ENCODE measurements at places on chromosomes 16 and 17. TPM values are rescaled to one million over a fixed set of nuclear protein-coding genes. Genes with fewer than 3 reads are reported as not detected.

Gene VAT1
- total RNA-seq, result 69.3 TPM

Gene PDPK1
- 10.5 TPM for total RNA-seq

DNA sequence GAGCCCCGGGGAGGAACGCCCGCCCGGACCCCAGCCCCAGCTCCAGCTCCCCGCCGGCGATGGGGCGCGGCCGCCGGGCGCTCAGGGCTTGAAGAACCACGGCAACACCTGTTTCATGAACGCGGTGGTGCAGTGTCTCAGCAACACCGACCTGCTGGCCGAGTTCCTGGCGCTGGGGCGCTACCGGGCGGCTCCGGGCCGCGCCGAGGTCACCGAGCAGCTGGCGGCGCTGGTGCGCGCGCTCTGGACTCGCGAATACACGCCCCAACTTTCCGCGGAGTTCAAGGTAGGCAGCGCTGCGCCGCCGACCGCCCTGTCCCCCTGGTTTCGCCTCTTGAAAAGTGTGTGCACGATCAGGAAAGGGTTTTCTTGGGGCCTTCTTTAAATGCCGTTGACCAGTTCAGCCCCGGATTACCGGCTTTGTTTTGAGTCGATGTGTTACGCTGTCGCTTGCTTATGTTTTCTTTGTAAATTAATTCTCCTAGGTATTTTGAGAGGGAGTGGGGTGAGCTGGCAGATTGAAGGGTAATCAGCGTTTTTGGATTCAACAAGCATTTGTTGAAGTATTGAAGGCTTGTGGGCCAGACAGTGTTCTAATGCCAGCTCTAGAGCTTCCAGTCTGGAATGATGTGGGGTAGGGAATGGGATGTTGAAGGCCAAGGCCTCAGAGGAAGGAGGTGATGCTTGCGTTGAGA, 681 bp downstream of the USP43 start:
- DNase-seq, result peak; percentile 64

DNA sequence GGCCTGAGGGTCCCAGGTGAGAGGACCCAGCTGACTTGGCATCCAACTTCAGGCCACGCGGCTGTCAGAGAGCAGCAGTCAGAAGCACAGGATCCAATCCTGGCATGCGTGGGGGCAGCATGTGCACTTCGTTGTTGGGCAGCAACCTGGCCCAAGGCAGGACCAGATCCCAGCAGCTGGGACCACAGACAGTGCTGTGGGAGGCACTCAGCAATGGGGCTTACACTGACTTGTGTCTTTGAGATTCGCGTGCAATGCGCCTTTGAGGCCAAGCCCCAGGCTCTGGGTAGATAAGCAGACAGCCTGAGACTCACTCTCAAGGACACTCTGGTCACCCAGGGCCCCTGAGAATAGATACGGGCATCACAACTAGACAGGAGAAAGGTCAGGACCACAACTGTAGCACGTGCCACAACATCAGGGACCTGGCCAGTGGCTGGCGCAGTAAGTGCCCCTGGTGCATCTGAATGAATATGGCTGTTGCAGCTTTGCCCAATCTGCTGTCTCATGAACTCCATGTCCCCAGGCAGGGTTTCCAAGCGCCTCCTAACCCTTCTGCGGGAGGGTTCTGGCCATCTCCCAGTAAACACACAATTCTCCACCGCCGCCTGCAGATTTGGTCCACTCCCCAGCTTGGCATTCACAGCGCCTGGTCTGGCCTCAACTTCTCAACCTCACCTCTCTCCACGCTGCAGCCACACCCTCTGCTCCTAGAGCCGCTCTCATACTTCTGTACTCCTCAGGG, 3.2 kb downstream of the PAM16 start:
- DNase-seq, result no peak

GRCh38 chr17:35766903-35767510, 6.3 kb downstream of the C17orf50 start:
- DNase-seq, result no peak

DNA sequence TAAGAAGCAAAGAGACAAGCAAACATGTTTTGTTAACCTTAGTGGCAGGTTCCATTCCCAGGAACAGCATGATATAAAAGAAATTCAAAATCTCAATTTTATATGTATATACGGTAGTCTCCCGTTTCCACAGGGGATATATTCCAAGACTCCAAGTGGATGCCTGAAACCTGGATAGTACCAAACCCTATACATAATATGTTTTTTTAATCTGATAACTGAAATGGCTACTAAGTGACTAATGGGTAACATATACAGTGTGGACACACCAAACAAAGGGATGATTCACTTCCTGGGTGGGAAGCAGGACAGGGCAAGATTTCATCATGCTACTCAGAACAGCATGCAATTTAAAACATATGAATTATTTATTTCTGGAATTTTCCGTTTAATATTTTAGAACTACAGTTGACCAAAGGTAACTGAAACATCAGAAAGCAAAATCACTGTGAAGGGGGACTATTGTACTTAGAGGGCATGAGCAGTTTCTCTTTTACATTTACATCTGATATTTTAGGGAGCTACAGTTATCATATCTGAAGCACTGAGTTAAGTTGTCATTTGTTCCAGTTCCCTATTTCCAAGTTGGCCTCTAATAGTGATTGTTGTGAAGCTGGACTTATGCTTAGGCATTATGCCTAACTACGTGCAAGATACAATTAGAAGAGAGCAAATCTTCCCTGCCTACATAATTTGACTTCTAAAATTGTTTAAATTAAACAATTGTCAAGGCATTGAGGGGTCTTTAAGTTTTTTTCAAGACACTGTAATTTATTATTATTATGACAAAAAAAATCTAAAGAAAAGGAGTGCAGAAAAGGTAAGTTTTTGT, 34.1 kb upstream of the ABCA6 start:
- peak; percentile 84 for DNase-seq

GRCh38 chr17:74383141-74383540, 15.8 kb downstream of the GPR142 start:
- DNase-seq, result no peak

GRCh38 chr17:64326420-64327054, 63.5 kb upstream of the TEX2 start:
- DNase-seq, result peak; percentile 86

GRCh38 chr16:83932955-83933673, 19.9 kb upstream of the OSGIN1 start:
- peak; percentile 45 for DNase-seq

GRCh38 chr17:37142294-37142896, 193.6 kb downstream of the AATF start:
- DNase-seq, result no peak
